Esophagus muscularis mucosa (tissue), 4 donors: ENCODE measurements at places on chromosomes 12 and 14. TPM values are rescaled to one million over a fixed set of nuclear protein-coding genes. Genes with fewer than 3 reads are reported as not detected.

DNA sequence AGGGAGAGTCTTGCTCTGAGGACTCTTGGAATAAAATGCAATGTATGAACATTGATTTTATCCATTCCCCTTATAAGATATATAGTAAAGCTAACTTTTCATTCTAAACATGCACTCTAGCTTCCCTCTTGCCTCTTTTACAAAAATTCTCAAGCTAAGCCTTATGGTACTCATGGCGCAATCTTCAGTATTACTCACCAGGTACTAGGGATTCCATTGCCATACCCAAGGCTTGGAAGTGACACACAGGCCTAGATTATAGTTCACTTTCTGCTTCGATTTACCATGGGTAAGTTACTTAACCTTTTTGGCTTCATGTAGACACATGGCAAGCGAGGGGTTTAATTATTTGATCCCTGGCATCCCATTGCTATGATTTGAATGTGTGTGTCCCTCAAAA is 331.5 kb downstream of the LRIG3 start:
- no peak for DNase-seq

The TAS2R9 gene
- total RNA-seq, result not detected

- no peak for DNase-seq
Observed at GRCh38 chr14:69711881-69712560, 54.9 kb upstream of the SRSF5 start.

- no peak for DNase-seq
Observed at GRCh38 chr12:14153803-14154202, 172.4 kb upstream of the GRIN2B start.

DNA sequence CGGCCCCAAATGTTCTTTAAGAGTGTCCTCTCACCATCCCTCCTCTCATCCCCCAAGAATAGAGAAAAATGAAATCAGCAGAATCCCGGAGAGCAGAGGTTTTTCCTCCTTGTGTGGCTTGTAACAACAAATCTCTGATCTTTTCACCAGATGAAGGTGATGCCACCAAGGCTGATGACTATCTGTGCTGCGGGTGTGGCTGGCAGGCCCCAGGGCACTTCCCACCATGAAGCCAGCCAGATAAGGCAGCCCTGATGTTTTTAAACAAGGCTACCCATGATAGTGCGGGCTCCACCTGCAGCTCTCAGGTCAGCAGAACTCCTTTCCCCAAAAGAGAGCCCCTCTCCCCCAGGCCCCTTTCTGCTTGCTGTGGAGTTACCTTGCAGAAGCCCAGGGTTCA is 58.0 kb upstream of the PARP11 start:
- DNase-seq, result no peak
